Fibroblast of villous mesenchyme (primary cell): ENCODE measurements at places on chromosomes 7 and 10. TPM values are rescaled to one million over a fixed set of nuclear protein-coding genes. Genes with fewer than 3 reads are reported as not detected.

DNA sequence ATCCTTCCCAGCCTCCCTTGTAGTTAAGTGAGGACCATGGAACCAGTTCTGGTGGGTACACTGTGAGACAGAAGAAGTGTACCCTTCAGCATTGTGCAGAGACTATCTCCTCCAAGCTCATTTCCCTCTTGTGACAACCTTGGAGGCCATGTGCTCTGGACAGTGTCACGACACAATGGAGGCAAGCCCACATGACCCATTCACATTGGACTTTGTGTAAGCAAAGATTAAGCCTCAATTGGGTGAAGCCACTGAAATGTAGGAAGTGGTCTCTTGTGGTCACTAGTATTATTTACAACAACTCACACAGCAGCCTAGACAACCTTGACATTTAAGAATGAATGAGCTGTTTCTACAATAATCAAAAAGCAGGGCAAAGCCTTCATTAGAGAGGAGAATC is 124.2 kb downstream of the INHBA start:
- no peak for DNase-seq

DNA sequence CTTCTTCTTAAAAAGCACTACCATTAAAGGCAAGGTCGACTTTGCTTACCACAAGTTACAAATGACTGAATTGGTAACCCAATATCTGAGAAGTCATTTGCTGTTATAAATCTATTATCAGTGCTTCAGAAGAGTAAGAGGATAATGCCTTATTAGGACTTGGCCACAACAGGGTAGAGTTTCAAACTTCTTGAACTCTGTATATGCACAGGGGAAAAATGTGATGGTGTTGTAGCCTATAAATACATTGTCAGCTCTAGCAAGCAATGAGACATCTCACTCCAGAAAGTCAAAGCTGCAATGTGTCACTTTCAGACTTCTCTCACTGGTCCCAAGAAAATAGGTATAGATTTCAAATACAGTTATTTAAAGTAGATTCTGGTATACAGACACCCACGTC is 9.3 kb downstream of the TFEC start:
- DNase-seq: no peak

GRCh38 chr7:107865956-107866775 is 24.8 kb upstream of the DLD start:
- DNase-seq: no peak

DNA sequence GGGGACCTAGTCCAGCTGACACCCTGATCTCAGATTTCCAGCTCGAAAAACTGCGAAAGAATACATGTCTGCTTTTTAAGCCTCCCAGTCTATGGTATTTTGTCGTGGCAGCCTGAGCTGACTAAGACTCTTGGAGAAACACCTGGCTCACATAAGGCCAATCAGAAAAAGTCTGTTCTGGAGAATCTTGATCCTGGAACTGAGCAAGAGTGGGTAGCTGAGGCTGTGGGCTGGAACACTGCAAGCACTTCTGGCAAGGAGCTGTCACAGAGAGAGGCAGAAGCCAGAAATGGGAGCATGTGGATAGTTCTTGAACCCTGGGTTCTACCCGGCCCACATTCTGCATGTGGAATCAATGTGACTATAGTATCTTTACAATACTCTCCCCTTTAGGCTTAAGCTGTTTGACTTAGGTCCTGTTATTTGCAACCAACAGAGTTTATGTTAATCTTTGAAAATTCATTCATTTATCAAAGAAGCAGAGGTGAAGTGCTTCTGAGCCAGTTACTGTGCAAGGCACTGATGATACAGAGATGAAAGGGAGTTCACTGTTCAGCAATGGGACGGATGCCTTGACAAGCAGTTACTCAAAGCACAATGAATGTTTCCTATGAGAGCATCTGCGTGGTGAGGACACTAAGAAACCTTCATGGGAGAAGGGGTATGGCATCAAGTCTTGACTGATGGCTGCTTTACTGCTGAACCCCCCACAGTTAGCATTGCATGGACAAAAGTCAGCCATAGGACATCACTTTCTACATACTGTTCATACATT is 4.4 kb upstream of the C10orf90 start:
- DNase-seq: no peak

The OR2A14 gene
- not detected in 2 replicates for total RNA-seq

The PSD gene
- 1.6 and 2.2 TPM in 2 replicates for total RNA-seq

- DNase-seq: peak; percentile 89
Measured at GRCh38 chr10:21943633-21944265, 59.8 kb downstream of the DNAJC1 start.

DNA sequence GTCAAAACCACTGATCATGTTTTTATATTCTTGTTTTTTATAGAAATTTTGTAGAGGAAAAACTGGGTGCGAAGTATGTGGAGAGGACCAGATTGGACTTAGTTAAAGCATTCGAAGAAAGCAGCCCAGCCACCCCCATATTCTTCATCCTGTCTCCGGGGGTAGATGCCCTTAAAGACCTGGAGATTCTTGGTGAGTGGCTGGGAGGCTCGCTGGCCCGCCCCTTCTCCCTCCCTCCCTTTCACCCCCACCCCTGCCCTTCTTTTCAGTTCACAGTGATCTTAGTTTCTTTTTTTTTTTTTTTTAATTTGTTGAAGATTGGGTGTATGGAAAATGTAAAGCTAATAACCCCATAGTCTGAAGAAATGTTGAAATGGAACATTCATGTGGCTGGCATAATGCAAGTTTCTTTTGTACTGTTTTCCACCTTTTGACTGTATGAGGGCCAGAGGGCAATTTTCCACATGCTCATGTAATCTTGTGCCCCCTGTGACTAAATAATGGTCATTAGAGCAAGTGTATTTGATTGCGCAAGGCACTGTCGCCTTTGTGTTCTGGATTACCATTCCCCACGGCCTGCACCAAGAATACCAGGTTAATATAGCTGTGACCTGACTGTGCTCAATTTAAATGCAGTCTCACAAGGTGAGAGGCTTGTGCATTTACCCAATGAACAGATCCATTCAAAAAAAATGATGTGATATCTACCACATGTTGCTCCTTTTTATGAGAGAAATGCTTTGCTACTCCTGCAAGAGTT is 77.7 kb downstream of the CDCA7L start:
- DNase-seq: no peak

The UMAD1 gene
- 8.4 and 13.8 TPM in 2 replicates for total RNA-seq

DNA sequence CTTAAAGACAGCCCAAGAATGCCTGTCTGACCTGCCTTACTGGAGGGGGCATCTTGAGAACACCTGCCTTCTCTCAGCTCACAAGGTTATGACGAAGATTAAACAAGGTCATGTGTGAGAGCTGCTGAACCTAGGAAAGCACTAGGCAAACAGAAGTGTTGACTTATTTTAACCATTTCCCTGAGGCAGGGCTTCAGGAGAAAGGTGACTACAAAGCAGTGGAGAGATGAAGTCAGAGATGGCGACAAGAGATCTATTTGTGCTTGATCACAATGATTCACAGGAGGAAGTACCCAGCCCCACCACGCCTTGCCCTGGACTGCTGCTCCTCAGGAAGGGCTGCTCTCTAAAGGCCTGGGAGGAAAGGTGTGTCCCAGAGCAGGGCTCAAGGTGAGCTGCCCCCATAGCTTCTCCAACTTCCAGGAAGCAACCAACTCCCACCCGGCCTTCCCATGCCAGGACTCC is 27.8 kb downstream of the STN1 start:
- no peak for DNase-seq

DNA sequence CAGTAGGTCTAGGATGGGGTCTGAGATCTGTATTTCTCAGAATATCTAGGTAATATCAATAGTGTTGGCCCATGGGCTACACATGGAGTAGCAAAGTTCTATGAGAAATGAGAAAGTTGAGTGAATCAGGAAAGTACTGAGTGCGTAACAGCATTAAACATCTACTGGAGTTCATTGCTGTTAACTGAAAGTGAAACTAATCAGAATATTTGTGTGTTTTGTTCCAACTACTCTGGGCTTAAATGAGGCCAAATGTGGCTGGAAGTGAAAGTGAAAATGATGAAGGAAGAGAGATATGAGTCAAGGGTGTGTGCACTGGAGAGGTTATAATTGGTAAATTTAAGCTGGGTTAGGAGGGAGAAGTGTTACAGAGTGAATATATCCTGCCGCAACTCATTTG is 46.5 kb downstream of the TMEM106B start:
- DNase-seq: peak; percentile 80
